ENCODE measurements at places on chromosomes 5 and 9. TPM values are rescaled to one million over a fixed set of nuclear protein-coding genes. Genes with fewer than 3 reads are reported as not detected.

DNA sequence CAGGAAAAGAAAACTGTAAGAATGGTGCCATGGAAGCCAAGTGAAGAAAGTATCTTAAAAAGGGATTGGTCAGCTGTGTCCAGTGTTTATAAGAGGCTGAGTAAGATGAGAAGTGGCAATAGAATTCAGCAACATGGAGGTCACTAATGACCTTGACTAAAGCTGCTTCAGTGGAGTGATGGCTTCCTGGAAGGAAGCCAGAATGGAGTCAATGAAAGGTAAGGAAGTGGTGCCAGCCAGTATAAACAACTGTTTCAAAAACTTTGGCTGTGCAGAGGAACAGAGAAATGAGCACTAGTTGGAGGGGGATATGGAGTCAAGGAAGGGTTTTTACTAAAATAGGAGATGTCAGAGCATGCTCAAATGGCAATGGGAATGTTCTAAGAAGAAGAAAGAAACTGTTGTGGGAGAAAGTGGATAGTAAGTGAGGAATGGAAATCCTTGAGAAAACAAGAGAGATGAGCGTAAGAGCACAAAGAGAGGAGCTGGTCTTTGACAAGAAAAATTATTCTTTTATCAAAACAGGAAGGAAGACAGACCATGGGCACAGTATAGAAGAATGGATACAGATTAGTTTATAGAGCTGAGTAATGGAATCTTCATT, 11.1 kb upstream of the NRG2 start:
- no peak for DNase-seq

DNA sequence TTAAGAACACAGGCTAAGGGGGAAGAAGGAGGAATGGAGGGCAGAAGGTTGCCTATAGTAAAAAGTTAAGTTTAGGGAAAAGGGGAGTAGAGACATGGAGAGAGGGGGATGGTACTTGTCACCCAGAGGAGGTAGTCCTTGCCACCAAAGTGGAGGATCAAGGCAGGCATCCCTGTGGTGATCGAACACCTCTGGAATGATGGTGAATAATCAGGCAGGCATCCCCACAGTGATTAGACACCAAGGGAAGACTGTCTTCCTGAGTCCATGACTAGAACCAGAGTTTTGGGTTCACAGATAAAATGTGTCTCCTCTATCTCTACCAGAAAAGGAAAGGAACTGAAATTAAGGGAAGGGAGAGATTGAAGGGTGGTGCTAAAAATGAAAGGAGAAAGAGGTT, 19.2 kb upstream of the HMGCS1 start:
- DNase-seq, result no peak

GRCh38 chr5:2921176-2921575, 169.7 kb upstream of the IRX2 start:
- no peak for DNase-seq

INSL6 gene
- total RNA-seq, result not detected

- no peak for DNase-seq
Observed at GRCh38 chr9:131056781-131057506, 39.4 kb upstream of the AIF1L start.

PCA3 gene
- total RNA-seq, result 0.13 TPM

DNA sequence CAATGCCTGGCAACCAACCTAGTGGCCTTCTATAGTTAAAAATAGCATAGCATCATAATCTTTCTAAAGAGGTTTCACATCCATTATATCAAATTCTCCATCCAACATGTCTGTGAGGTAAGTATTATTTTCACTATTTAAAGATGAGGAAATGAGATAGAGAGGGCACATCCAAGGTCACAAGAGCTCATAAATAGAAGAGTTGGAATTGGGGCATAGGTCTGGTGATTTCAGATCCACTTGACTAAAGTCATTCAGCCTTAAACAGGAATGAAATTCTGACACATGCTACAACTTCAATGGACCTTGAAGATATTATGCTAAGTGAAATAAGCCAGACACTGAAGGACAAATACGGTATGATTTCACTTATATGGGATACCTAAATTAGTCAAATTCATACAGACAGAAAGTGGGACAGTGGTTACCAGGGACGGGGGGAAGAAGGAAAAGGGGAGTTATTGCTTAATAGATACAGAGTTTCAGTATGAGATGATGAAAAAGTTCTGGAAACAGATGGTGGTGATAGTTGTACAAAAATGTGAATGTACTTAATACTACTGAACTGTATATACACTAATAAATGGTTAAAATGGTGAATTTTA, 259.6 kb upstream of the NR4A3 start:
- DNase-seq, result no peak

- DNase-seq, result no peak
Observed at GRCh38 chr5:140213370-140213983, 38.5 kb downstream of the CYSTM1 start.

FAM221B gene
- total RNA-seq, result not detected

DNA sequence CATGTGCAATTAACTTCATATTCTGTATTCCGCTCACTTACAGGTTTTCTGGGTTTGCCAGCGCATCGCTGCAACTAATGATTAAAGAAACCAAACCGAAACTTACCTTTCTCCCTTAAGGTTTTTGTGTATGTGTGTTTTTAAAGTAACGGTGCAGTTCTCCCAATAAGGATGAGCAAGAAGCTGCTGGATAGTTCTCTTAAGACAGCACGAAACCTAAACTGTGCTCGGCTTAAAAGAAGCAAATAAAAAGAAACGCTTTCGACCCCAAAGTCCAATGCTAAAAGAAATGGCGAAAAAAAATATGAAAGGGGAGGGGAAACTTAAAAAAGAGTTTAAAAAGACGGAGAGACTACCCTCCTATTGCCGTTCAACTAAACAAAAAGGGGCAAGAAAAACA, 340 bp downstream of the ELAVL2 start:
- DNase-seq, result no peak

GRCh38 chr5:119386596-119387344, 31.0 kb downstream of the TNFAIP8 start:
- DNase-seq, result peak; percentile 39

RLN2 gene
- not detected for total RNA-seq

GRCh38 chr5:32572778-32573480, 12.4 kb upstream of the SUB1 start:
- no peak for DNase-seq

MYORG gene
- total RNA-seq, result 0.43 TPM

TMEM174 gene
- not detected for total RNA-seq

DNA sequence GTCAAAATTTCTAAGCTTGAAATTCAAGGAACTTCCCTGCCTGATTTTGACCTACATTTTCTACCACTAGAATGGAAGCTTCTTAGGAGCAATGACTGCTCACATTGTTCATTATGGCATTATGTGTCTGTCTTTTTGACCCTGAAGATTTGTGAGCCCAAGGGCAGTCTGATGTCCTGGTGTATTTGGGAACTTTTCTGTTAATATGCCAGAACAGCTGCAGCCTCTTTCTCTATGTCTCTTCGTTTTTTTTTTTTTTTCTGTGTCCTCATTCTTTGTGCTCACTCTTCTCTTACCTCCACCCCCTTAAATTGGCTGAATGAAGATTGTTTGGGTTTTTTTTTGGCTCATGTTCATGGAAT, 34.8 kb upstream of the TMC1 start:
- peak; percentile 51 for DNase-seq

IQGAP2 gene
- total RNA-seq, result 0.98 TPM

SGCD gene
- 32.3 TPM for total RNA-seq

DNA sequence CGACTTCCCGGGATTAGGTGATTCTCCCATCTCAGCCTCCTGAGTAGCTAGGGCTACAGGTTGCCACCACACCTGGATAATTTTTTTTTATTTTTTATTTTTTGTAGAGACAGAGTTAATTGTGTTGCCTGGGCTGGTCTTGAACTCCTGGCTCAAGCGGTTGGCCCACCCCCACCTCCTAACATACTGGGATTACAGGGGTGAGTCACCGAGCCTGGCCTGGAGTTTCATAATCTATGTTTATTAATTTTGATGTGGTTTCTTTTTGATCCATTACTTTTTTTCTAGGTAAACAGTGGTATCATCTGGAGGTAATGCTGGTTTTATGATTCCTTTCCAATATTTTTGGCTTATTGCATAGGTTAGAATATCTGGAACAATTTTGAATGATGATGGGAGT, 54.2 kb downstream of the KIAA1958 start:
- DNase-seq, result no peak

DNA sequence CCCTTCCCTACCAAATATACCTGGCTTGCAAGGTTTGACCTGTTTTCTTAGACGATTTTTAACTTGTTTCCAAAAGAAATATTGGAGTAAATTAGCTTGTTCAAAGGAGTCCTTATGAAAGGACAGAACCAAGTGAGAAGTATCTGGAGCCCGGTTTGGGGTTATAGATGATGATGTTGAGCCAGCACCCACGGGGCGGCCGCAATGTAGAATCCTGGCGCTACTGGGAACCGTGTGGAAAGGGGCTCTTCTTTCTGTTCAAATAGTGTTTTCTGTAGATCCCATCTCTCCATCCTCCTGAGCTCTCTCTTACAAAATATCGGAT, 517 bp upstream of the EXOSC2 start:
- no peak for DNase-seq

- DNase-seq, result peak; percentile 35
Observed at GRCh38 chr5:42807722-42808447, 3.8 kb downstream of the SELENOP start.

GRCh38 chr9:17509151-17509550, 69.7 kb upstream of the SH3GL2 start:
- DNase-seq, result no peak

POLR3G gene
- 60.5 TPM for total RNA-seq

DNA sequence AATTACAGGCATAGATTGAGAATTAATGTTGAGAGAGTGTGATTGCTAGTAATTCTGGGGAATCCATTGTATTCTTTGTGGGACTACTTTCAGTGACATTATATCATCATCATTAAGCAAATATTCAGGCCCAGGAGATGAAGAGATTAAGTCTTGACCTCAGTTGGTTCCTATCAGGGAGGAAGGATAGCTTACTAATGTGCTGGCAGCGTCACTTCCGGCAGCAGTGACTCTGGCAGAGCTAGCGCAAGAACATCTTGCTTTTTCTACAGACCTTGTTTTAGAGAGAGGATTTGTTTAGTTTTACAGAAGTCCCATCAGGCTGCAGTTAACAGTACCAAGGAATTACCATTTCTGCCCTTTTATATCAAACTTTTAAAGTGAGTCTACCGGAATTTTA, 20.3 kb downstream of the OSTF1 start:
- no peak for DNase-seq

DNA sequence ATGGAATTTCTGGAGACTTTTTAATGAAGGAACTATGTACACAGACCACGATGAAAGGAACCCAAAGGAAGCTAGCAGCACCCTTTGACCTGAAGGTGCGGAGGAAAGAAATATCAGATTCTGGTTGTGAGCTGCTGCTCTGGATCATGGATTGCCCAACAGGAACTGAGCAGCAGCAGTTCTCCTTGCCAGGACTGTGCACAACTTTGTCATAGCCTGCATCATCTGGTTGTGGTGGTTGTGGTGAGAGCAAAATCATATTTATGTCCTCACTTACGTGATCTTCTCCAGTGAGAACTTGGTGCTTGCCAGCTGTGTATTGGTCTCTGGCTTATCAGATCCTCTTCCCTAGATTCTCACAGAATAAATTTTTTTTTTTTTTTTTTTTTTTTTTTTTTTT, 70.7 kb upstream of the LPAR1 start:
- DNase-seq, result no peak

HTR4 gene
- total RNA-seq, result not detected

DNA sequence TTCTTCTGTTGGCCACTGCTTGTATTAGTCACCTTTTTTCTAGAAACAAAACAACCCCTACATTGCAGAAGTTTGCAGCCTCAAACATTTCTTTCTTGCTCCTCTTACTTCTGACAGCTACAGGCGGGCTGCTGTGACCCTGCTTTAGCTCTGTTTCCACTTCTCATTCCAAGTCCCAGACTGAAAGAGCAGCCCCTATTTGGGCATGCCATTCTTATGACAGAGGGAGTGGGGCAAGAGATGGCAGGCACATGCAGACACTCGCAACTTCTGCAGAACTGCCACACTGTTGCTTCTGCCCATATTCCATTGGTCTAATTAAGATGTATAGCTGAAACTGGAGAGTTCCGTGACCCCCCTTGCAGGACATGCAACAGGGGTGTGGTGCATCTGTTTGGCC, 19.6 kb upstream of the RPS23 start:
- no peak for DNase-seq

DNA sequence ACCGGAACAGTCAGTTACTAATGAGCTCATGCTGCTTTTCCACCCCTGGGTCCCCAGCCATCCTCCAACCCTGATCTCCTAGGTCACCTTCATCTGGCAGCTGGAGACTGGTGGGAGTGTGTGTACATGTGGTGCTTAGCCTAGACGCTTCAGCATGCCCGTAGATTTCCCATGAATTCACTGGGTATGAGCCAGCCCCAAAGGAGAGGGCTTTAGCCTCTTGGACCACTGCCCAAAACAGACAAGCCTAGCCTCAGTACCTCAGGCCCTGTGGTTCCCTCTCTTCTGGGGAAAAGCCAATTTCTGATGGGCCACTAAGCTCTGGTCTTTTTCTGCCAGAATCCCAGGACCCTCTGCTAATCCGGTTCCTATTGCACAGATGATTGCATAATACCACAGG, 48.0 kb upstream of the ASTN2 start:
- DNase-seq, result no peak

DNA sequence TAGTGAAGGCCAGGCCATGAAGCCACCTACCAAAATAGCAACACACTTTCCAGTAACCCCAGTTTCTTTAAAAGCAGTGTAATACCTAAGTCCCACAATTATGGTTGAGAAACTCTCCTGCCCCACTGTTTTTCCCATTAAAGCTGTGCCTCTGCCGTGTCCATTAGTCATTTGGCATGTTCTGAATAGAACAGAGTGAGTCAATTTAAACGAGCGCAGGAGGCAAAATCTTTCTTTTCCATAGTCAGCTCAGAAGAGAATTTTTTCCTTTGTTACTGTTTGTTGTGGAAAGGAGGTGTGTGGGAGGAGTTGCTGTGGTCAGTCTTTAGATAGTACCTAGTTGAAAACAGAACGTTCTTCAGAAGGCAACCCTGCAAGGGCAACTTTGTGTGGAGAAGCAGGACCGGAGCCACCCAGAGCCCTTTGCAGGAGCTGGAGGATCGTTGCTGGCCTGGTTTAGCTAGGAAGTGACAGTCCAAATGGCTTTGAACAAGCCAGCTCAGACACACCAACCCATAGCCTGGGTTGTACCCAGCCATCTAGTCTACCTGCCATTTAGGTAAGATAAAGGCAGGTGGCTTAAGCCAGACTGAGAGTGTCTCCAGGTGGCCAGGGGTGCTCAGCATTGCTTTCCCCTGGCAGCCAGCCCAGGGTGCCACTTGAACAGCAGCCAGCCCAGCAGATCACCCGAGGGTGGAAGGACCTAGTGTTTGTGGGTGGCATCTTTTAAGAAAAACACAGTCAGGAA, 30.4 kb downstream of the GADD45G start:
- no peak for DNase-seq

MARCOL gene
- total RNA-seq, result not detected

HACD4 gene
- 1.1 TPM for total RNA-seq

DNA sequence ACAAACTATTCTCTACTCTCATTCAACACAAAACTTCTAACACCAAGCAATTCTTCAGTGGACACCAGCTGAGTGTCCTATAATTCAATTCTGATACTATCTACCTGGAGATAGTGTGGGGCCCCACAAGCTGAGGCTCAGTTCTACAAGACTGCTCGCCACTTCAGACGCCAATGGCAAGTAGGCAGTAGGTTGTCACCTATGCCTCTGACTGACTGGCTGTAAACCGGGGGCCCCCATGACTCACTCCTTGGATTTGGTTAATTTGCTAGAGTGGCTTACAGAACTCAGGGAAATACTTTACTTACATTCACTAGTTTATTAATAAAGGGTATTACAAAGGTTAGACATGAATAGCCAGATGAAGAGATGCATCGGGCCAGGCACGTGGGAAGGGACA, 21.5 kb downstream of the INIP start:
- no peak for DNase-seq
